ENCODE measurements at places on chromosomes 4 and X.

DNA sequence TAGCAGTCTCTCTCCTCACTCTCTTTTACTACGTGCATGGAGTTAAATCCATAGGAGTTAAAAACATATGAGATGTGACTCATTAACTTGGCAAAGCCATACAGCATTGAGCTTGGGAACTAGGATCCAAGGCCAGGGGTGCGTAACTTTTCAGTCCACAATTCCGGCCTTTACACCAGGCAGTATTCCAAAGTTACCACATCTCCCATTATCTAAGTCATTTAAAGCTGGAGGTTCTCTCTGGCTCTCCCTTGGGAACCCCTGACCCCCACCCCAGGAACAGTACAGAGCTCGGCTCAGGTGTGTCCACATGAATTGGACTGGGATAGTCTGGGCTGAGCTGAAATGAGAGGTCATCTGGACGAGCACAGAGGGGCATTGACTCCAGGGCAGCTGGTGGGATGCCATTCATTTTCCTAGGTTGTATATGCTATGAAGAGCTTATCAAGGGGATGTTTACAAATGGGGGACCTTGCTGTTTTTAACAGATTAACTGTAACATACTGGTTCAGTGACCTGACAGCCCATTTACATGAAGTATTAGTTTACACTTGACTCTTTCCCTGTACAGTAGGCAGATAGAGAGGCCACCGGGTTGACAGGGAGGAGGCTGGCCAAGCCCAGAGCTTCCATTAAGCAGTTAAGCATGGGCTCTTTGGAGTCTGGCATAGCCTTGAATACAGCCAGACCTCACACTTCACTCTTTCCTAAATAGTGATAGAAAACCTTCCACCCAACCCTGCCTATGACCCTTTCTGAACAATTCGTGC is 128.8 kb downstream of the RAB28 start:
- H3K27ac ChIP-seq: no peak overlapping the region
- H3K27me3 ChIP-seq: no peaks in the 10 kb centered on the region
- no peaks in the 10 kb centered on the region for H3K36me3 ChIP-seq
- H3K4me1 ChIP-seq: no peaks in the 10 kb centered on the region

GRCh38 chr4:145019346-145019745 is 78.7 kb downstream of the ANAPC10 start:
- H3K27ac ChIP-seq: no peak overlapping the region
- no peaks in the 10 kb centered on the region for H3K27me3 ChIP-seq
- H3K4me3 ChIP-seq: no peak overlapping the region
- DNase-seq: no peak

- H3K4me3 ChIP-seq: no peak overlapping the region
- no peak overlapping the region for H3K27ac ChIP-seq
- DNase-seq: no peak
- H3K4me1 ChIP-seq: no peaks in the 10 kb centered on the region
Measured at GRCh38 chr4:135204311-135204710, 1002.7 kb upstream of the PABPC4L start.

GRCh38 chr4:180650273-180650672 is 1592.9 kb upstream of the TENM3 start:
- H3K27ac ChIP-seq: no peak overlapping the region
- no peaks in the 10 kb centered on the region for H3K36me3 ChIP-seq
- H3K4me3 ChIP-seq: no peak overlapping the region

DNA sequence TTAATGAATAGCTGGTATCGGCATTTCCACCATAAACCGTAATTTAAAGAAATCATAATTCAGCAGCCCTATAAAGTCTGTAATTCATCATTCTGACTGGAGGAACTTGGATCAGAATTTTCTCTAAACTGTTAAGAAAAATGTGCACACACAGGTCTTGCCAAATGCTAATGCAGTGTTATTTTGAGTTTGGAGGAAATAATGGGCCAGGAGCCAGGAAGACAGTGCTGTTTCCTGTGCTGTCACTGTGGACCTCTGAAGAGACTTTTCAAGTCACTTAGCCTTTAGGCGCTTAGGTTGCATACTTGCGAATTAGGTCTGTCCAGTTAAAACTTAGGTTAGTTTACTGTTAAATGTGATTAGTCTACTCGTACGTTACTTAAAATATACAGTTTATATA is 137.5 kb upstream of the ANXA3 start:
- peaks cover 13% of the 10 kb centered on the region for H3K4me1 ChIP-seq
- H3K4me3 ChIP-seq: no peak overlapping the region
- H3K27me3 ChIP-seq: no peaks in the 10 kb centered on the region
- peaks cover 23% of the 10 kb centered on the region for H3K36me3 ChIP-seq
